ENCODE measurements at places on chromosomes 6 and 20. TPM values are rescaled to one million over a fixed set of nuclear protein-coding genes. Genes with fewer than 3 reads are reported as not detected.
A peak's percentile ranks its signal among the peaks of the same experiment; 100 is the strongest.

Gene UBD
- total RNA-seq = not detected

Gene SGK1
- 252 TPM for total RNA-seq

GRCh38 chr20:4555188-4555890, 166.4 kb upstream of the PRND start:
- peaks cover 6% of the 10 kb centered on the region for H3K27me3 ChIP-seq
- H3K4me3 ChIP-seq = no peak overlapping the region
- no peaks in the 10 kb centered on the region for H3K36me3 ChIP-seq
- DNase-seq = no peak
- H3K27ac ChIP-seq = no peak overlapping the region
- H3K4me1 ChIP-seq = no peaks in the 10 kb centered on the region

- H3K27ac ChIP-seq = no peak overlapping the region
- H3K36me3 ChIP-seq = peaks cover 6% of the 10 kb centered on the region
- no peak for DNase-seq
- no peaks in the 10 kb centered on the region for H3K27me3 ChIP-seq
- H3K4me3 ChIP-seq = no peak overlapping the region
- H3K4me1 ChIP-seq = no peaks in the 10 kb centered on the region
These were observed 25.7 kb downstream of the TPX2 start for GRCh38 chr20:31764641-31765305.

- no peaks in the 10 kb centered on the region for H3K36me3 ChIP-seq
- peak overlapping the region; percentile 46 for H3K27ac ChIP-seq
- no peak for DNase-seq
These were observed 87.6 kb downstream of the MAN1A1 start for GRCh38 chr6:119261944-119262284.

DNA sequence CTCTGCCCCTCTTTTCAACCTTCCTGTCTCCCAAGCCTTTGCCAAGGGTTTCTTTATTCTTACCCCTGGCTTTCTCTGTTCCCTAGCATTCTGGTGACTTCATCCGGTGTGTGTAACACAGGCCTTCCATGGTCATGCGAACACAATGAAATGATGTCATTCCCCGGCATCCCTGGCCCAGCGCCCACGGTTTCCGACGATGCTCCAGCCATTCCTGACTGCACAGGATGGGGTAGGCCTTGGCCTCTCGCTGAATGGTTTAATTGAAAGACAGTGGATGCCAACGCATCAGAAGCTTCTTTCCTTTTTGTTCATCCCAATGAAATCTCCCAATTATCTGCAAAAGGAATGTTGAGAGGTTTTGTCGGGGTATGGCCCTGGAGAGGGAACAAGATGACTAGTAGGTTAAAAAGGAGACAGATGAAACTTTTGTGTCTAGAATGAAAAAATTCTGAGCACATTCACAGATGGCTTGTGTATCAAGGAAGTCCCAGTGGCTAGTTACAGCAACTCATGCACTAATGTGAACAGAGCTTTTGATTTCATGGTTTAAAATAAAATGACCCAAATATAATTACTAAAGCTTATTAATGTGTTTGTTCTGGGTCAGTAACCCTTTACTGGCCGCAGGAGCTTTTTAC, 655.0 kb downstream of the QKI start:
- no peaks in the 10 kb centered on the region for H3K27me3 ChIP-seq
- H3K36me3 ChIP-seq = no peaks in the 10 kb centered on the region
- H3K4me3 ChIP-seq = no peak overlapping the region
- no peak overlapping the region for H3K27ac ChIP-seq
- peak; percentile 80 for DNase-seq

GRCh38 chr6:169577236-169577635, 124.6 kb downstream of the WDR27 start:
- H3K36me3 ChIP-seq = no peaks in the 10 kb centered on the region
- H3K4me1 ChIP-seq = no peaks in the 10 kb centered on the region
- no peak overlapping the region for H3K4me3 ChIP-seq

Gene MUC22
- not detected for total RNA-seq

DNA sequence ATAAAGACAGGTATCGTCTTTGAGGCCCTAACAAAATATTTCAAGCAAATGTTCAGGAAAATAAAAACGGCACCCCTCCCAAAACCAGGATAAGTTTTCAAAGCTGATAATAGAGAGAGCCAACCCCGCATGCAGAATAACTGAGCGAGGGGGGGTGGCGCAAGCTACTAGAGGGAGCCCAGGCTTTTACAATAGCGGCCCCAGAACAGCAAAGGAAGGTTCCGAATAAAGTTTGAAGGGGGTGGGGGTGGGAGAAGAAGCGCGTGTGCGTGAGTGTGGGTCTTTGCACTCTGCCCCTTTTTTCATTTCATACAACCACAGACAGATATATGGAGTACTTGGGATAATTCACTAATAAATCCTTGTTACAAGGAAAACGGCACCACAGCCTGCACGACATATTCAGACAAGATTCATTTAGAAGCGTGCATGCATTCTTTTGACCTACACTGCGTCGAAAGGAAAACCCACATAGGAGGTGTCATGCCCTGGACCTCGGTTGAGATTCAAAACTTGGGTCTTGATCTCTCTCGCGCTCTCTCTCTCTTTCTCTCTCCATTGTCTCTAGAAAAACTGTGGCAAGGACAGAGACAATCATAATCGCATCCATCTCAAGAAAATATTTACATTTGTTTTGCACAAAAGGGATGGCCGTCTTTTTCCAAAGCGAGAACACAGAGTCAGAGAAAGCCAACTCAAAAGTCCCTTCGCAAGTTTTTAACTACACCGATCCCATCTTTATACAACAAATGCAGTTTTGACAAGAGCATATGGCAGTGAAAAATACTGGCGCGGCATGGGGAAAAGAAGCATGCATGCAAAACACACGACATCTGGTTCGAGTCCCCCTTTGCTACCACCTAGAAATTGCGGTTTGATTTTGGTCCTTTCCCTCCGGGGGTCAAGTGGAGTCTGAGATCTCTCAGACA, 1.6 kb downstream of the OLIG3 start:
- peak; percentile 6 for DNase-seq
- H3K4me1 ChIP-seq = peaks cover 73% of the 10 kb centered on the region
- H3K4me3 ChIP-seq = peak overlapping the region; percentile 8
- H3K27me3 ChIP-seq = peaks cover 51% of the 10 kb centered on the region
- no peaks in the 10 kb centered on the region for H3K36me3 ChIP-seq
- H3K27ac ChIP-seq = no peak overlapping the region

DNA sequence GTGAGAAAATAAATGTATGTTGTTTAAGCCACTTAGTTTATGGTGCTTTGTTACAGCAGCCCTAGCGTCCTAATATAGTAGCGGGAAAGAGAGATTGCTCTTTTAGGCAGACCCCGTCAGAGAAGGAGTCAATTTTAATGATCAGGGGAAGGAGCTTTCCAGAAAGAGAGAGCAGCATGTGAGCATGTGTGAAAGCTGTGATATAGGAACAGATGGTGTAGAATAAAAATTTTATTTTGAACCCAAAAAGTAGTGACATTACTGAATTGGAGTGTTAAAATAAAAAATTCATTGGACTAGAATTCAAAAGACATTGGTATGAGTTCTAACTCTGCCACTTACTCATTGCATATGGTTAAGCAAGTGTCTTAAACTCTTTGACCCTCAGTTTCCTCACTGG, 119.8 kb downstream of the PDE7B start:
- H3K36me3 ChIP-seq = no peaks in the 10 kb centered on the region
- H3K4me1 ChIP-seq = no peaks in the 10 kb centered on the region
- H3K4me3 ChIP-seq = no peak overlapping the region
- H3K27me3 ChIP-seq = no peaks in the 10 kb centered on the region

GRCh38 chr6:118843685-118844390, 50.1 kb upstream of the ASF1A start:
- H3K4me1 ChIP-seq = no peaks in the 10 kb centered on the region
- H3K27ac ChIP-seq = no peak overlapping the region
- no peaks in the 10 kb centered on the region for H3K27me3 ChIP-seq
- no peaks in the 10 kb centered on the region for H3K36me3 ChIP-seq
- H3K4me3 ChIP-seq = no peak overlapping the region

DNA sequence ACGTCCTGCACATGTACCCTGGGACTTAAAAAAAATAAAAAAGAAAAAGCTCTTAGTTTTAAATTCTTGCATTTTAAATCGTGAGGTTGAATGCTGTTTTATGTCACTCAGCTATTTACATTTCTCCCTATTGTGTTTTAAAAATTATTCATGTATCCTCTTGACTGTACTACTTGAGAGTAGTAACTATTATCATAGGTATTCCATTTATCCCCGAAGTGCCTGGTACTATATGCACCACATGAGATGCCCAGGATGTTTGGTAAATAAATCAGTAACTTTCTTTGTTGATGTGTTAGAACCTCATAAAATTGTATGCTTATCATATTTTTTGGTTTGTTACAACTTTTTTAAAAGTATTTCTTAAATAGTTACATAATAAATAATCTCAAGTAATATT, 18.4 kb downstream of the MAP3K4 start:
- peaks cover 38% of the 10 kb centered on the region for H3K4me1 ChIP-seq
- DNase-seq = no peak
- H3K36me3 ChIP-seq = no peaks in the 10 kb centered on the region
- H3K4me3 ChIP-seq = no peak overlapping the region

Gene FAM209B
- total RNA-seq = not detected

DNA sequence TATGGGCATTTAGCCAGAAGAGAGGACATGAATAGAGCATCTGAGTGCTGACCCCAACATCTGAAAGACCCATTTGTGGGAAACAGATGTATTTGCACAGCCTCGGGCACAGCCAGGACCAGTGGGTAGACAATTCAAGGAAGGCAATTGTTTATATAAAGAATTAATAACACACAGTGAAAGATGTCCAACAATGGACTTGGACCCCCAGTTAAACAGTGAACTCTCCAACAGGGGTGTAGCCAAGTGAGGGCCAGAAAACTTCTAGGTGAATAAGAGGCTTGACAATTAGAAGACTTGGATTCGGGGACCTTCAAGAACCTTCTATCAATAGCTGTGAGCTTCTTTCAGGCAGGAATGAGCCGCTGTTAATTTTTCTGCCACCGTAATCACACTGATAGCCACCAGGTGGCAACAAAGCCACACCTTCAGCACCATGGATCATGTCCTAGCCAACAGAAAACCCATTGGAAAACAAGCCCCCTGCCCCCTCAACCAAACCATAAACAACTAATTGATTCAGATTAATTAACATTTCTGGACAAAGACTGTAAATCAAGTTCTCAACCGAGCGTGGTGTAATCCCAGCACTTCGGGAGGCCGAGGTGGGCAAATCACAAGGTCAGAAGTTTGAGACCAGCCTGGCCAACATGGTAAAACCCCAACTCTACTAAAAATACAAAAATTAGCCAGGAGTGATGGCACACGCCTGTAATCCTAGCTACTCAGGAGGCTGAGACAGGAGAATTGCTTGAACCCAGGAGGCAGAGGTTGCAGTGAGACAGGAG, 8.8 kb upstream of the SRSF6 start:
- H3K4me3 ChIP-seq = no peak overlapping the region
- no peak overlapping the region for H3K27ac ChIP-seq

Gene C20orf202
- total RNA-seq = not detected

DNA sequence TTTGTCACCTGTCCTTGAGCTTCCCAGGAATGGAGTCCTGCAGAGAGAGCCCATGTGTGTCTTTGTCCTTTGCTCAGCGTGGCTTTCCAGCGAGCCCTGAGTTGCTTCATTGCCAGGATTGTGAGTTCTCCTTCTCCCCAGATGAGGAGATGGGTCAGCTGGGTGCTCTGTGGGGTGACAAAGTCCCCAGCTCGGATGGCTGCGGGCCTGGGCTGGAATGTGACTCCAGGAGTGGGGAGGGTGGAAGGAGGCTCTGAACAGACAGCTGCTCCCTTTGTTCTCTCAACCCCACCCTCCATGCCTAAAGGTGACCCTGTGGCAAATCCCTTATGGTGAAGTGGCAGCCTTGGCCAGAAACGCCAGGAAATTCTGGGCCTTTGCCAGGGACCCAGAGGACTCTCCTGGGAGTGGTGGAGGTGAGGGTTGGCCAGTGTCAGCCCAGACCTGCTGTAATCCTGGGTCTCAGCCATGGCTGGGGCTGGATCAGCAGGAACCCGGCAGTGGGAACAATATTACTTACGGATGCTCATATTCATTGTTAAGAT, 44.4 kb upstream of the CST5 start:
- H3K27me3 ChIP-seq = peaks cover 19% of the 10 kb centered on the region
- no peak overlapping the region for H3K27ac ChIP-seq
- H3K4me1 ChIP-seq = peaks cover 8% of the 10 kb centered on the region
- no peaks in the 10 kb centered on the region for H3K36me3 ChIP-seq
- no peak for DNase-seq

GRCh38 chr20:57384953-57385761, 6.0 kb upstream of the RBM38 start:
- no peaks in the 10 kb centered on the region for H3K36me3 ChIP-seq
- peaks cover 24% of the 10 kb centered on the region for H3K4me1 ChIP-seq
- DNase-seq = no peak
- no peak overlapping the region for H3K4me3 ChIP-seq

Gene NKX2-4
- not detected for total RNA-seq

DNA sequence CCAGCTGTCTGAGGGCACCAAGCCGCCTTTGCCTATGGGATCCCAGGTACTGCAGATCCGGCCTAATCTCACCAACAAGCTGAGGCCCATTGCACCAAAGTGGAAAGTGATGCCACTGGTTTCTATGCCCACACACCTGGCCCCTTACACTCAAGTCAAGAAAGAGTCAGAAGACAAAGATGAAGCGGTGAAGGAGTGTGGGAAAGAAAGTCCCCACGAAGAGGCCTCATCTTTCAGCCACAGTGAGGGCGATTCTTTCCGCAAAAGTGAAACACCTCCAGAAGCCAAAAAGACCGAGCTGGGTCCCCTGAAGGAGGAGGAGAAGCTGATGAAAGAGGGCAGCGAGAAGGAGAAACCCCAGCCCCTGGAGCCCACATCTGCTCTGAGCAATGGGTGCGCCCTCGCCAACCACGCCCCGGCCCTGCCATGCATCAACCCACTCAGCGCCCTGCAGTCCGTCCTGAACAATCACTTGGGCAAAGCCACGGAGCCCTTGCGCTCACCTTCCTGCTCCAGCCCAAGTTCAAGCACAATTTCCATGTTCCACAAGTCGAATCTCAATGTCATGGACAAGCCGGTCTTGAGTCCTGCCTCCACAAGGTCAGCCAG, 283.0 kb downstream of the TSHZ2 start:
- peaks cover 11% of the 10 kb centered on the region for H3K36me3 ChIP-seq
- H3K27me3 ChIP-seq = no peaks in the 10 kb centered on the region
- H3K27ac ChIP-seq = no peak overlapping the region
- H3K4me1 ChIP-seq = no peaks in the 10 kb centered on the region

DNA sequence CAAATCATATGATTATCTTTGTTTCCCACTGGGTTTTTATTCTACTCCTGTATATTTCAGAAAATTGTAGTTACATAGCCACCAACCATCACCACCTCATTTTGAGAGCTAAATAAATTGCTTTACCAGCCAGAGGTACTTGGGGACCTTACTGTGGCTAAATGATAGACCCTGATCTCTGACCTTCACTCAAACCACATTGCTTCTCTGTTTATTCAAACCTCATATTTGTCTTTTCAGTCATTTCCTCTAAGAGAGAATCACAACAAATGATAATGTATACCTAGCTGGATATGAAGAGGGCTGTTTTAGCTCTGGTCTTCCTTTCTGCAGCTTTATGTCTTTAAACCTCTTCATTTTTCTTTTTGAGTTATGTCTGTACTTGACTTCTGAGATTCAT, 142.8 kb downstream of the ADGB start:
- no peak overlapping the region for H3K27ac ChIP-seq
- no peaks in the 10 kb centered on the region for H3K36me3 ChIP-seq
- H3K4me1 ChIP-seq = no peaks in the 10 kb centered on the region
- H3K27me3 ChIP-seq = no peaks in the 10 kb centered on the region
- DNase-seq = no peak

Gene ZBP1
- total RNA-seq = not detected

GRCh38 chr6:106279179-106279578, 46.4 kb downstream of the ATG5 start:
- DNase-seq = no peak
- H3K27me3 ChIP-seq = no peaks in the 10 kb centered on the region
- H3K27ac ChIP-seq = no peak overlapping the region
- H3K4me3 ChIP-seq = no peak overlapping the region

Gene AKAP12
- total RNA-seq = 110 TPM

Gene PKIB
- 7.6 TPM for total RNA-seq

Gene THBD
- 68.7 TPM for total RNA-seq
